ENCODE measurements at places on chromosomes 16 and 17.

GRCh38 chr17:32279891-32280716, 14.5 kb downstream of the RHBDL3 start:
- DNase-seq, result no peak

DNA sequence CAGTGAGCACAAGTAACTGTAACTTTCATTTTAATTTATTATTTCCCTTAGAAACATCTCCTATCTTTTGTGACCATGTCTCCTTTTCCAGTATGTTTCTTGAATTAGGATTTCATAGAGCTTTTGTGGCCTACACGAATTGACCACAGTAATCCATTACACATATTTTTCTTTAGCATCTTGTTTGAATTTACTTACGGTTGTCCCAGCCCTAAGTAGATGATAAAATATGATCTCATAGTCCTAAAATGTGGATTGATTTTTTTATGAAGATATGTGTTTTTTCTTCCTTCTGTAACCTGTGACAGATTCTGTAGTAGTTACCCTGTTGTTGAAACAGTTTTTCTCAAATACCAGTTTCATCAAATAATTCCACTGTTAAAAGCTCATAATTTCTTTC, 61.5 kb downstream of the NF1 start:
- DNase-seq, result no peak

GRCh38 chr17:78842881-78843565, 2.4 kb upstream of the USP36 start:
- no peak for DNase-seq

DNA sequence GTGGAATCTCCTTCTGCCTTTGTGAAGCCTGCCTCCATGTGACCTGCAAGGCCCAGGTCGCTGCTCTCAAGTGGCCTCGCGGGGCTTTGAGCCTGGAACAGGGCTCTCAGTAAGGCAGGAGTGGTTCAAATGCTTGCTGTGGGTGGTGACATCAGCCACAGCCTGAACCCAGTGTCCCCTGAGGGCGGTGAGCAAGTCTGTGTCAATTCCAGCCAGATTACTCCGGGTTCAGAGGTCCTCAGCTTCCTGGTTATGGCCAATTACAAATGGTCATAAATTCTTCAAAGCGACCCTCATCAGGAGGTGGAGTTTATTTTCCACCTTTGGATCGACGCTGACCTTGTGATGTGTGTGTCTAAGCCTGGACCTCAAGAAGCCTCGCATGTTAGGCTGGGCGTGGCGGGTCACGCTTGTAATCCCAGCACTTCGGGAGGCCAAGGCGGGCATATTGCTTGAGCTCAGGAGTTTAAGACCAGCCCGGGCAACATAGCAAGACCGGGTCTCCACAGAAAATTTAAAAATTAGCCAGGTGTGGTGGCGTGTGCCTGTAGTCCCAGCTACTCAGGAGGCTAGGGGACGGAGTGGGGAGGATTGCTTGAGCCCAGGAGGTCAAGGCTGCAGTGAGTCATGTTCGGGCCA, 17.3 kb downstream of the LGALS3BP start:
- no peak for DNase-seq

GRCh38 chr17:4536742-4537411, 18.3 kb downstream of the MYBBP1A start:
- DNase-seq, result no peak

DNA sequence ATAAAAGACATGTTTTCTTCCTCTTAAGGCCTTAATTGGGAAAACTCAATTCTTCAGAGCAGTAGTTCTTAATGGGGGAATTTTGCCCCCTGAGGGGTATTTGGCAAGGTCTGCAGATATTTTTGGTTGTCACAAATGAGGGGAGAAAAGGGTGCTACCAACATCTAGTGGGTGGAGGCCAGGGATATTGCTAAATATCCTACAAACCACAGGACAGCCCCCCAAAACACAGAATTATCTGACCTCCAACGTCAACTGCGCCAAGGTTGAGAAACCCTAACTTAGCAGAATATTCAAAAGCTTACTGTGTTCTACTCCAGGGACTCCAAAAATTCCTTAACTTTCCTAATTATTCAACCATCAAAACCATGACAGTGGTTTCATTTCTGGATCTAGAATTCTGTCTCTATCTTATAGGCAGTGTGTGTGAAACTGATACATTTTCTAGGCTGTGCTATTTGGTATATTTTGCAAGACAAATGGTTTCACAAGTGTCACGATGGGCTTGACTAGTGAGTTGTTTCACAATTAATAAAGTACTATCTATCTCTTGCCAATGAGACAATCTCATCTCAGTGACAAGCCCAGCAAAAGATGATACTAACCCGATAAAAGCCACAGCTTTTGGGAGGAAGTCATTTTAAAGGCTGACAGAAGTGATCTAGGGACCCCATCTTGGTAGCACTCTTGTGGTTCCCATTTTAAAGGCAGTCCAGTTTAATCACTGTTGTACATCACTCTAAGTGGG, 14.7 kb downstream of the TXNDC11 start:
- DNase-seq, result no peak

DNA sequence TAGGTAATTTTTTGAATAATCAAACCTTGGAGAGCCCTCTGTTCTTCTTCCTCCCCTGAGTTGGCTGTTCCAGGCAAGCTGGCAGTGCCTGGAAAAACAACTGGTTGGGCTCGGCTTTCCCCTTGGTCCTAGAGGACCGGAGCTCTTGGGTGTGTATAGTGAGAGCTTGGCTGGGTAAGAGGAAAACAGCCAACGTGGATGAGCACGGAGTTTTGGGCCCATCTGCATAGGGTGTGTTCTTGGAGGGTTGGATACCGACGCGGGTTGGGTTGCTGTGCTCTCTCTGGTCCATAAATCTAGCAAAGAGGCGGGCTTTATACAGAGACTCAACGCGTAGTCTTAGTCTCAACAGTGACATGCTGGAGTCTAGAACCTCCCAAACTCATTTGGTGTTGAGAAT, 23.2 kb downstream of the ITGB3 start:
- DNase-seq, result no peak

DNA sequence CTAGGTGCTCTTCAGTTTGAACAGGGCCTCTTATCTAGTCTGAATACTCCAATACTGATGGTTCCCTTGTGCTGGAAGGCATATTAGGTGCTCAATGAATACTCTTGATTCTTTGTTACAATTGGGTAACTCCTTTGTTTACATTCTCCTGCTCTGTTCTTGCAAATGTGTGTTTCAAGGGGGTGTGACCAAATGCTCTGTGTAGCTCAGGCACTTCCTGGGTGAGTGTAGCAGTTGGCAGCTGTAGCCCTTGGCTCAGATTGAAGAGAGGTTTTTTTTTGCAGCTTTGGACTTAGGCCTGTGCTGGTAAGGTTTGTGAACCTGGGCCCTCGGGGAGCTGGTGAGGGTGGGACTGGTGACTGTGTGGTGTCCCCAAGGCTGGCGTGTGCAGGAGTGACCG, 20.2 kb downstream of the TBCD start:
- no peak for DNase-seq

- DNase-seq, result no peak
Measured at GRCh38 chr17:78854508-78854907, 13.9 kb upstream of the USP36 start.

DNA sequence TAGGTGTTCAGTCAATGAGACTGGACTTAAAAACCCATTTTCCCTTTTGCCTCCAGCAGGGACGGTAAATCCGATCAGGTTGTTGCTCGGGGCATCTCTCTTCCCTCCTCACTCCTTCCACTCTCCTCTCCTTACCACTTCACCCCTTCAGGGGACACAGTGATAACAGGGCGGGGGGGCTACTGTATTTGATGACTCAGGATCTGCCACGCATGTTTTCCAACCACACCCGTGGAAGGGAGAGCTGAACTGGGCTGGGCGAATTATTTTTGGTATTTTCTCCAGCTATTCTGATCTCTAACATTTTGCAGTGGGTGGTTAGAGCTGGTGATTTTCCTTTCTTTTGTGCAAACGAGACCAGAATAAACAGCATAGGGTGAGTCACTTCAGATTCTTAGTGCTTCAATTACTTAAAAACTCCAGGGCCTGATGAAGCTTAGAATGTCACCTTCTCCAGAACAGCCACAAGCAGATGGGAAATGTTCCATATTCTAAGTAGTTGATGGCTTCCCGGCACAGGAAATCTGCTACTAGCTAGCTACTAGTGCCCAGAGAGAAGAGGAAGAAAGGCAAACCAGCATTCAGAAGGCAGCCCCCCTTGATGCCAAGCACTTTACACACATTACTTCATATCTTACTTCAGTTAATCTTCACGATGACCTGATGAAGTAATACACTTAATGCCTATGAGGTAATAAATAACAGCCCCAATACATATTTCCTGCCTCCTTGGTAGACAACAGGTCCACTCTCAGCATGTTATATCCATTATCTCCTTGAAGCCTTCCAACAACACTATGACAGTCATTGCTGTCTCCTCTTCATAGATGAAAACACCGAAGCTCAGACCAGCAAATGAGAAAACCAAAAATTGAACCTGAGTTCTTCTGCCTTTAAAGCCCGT, 74.1 kb downstream of the ASIC2 start:
- no peak for DNase-seq

DNA sequence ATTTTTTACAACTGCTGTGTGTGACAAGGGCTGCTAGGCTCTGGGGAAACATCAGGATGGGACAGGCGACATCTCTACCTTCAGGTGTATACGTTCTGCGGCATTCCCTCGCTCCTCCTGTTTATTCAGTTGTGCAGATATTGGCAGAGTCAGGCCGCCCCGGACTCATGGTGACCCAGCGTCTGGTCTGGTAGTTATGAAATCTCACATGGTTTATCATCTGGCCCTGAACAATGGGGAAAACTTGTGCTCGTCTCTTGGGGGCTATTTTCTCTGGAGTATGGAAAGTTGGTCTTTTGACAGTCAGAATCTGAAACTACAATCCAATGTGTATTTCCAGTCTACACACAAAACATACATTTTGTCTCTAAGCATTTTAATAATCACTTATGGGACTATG, 3.3 kb downstream of the MARCHF10 start:
- no peak for DNase-seq

DNA sequence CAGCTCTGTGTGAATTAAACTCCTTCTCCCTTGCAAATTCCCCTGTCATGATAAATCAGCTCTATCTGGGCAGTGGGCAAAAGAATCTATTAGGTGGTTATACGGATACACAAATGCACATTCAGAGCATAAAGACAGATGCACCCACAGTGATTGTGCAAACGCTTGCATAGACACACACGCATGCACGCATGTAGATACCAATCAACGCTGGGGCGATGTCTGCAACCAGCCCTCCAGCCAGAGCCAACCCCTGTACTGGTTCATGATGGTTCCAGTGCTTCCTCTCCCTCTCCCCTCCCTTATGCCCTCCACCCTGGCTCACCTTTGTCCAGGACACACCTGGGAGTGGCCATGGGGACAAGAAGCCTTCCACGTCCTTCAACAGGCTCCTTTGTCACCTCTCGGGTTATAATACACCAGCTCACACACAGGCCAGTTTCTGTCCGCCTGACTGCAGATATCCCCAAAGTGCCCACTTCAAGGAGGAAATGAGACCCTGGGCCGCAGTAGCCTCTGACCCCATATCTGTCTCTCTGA, 33.1 kb upstream of the SNN start:
- DNase-seq, result no peak

DNA sequence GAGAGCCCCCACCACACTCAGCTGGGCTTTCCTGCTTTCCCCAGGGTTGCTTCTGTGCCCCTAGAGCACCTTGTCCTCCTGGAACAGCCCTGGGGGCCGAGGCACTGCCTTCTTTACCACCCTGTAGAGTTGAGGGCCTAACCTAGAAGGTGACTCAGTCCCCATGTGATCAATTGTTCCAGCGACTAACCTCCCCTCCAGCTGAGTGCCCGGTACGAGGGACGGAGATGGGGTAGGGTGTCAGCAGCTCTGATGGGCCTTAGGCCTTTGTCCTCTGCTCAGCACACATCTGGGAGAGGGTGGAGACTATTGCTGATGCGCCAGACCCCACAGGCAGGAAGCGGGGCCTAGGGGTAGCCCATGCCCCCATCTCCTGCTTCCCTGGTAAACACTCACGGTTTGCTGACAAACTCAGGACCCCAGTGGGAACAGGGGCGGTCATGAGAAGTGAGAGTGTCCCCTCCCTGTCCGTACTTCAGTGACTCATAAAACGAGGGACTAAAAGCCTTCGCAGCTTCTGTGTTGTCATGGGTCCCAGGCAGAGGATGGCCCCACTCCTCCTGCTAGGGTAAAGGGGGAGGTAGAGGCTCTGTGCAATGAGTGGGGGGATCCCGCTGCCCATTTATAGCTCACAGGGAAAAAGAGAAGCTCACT, 33.1 kb downstream of the NECAB2 start:
- DNase-seq, result no peak

- DNase-seq, result no peak
Measured at GRCh38 chr17:78824240-78824639, 16.4 kb downstream of the USP36 start.

GRCh38 chr16:75376475-75377161, 56.7 kb downstream of the CFDP1 start:
- DNase-seq, result no peak

GRCh38 chr17:82217120-82217529, 4.5 kb upstream of the CCDC57 start:
- DNase-seq, result no peak

DNA sequence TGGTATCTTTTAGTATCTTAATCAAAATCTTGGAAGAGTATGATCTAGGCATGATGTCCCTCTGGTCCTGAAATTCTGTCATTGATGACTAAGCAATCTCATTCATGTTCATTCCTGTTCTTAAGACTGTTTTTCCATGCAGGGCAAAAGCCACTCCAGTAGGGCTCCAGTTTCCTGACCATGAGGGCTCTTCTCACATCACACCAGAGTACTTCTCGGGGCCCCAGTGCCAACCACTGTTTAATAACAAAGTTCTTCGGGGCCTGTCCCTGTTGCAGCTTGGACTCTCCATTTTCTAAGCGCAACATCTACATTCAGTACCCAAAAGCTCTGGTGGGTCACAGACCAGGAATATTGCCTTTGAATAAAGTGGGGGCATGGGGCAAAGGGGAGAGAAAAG, 52.0 kb downstream of the IRX6 start:
- DNase-seq, result no peak

DNA sequence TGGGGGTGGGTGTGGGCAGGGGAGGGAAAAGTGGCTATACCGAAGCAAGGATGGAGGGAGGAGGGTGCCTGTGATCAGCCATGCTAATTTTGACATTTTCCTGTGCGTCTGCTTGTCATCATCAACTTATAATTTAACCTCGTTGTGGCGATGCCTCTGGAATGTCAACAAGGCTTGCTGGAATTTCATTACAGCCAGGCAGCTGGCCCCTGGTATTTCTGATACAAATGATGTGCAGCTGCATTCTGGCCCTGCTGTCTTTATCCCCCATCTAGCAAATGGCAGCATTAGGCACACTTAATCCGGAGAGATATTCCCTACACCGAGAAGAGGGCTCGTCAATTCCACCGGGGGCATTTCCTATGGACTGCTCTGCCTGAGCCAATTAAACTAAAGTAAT, 278.3 kb upstream of the CCL2 start:
- DNase-seq, result no peak

GRCh38 chr16:19131825-19132218, 18.1 kb downstream of the ITPRIPL2 start:
- no peak for DNase-seq

DNA sequence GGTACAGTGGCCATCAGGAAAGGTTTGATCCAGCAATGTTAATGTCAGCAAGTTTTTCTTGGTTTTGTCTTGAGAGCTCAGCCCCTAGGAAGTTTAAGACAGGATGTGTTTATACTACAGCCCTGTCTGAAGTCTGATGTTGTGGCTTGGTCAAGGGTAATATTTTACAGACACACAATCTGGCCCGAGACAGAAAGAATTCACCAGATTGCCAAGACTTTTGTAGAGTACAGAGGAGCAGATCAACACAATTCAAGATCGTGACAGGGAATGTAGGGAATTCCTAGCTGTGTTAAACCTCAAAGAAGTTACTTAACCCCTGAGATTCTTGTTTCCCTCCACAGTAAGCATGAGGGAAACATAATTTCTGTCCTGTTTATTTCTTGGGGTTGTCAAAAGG, 63.1 kb downstream of the SHISA9 start:
- DNase-seq, result no peak

- no peak for DNase-seq
Measured at GRCh38 chr16:4709481-4709880, 16.1 kb downstream of the NUDT16L1 start.

All from DMS79 (cell line).